ENCODE measurements at places on chromosomes 4 and X.

DNA sequence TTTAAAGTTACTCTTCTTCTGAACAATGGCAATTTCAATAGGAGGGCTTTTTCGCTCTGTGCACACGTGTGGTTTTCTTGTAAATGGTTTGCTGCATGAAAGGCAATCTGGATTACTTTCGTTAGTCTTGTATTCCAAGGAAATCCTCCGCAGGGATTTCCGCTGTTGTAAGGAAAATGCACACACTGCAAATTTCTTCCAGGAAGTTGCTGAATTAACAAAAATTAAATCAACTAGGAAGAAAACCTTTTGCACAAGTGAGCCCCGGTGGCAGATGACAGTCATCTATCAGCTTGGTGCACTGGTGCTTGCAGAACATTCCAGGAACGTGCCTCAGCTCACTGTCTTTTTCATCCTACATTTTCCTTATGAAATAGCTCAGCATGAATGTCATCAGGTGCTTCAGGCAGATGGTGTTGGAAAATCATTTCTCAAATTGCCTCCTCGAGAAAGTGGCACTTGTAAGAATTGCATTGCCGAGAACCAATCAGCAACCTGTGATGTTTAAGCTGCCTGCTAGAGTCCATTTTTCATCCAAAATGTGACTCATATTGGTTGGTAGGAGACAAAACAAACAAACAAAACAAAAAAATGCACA lies 272.4 kb upstream of the VCX start:
- no peak for DNase-seq

DNA sequence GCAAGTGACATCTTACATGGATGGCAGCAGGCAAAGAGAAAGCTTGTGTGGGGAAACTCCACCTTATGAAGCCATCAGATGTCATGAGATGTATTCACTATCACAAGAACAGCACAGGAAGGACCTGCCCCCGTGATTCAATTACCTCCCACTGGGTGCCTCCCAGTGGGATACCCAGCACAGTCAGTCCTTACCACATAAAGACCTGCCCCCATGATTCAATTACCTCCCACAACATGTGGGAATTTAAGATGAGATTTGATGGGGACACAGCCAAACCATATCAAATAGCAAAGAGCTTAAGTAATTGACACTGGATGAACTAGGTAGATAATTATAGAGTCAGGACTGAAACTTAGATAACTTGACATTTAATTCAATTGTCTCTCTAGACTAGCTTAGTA lies 85.6 kb downstream of the SLIT2 start:
- no peak for DNase-seq

- DNase-seq = no peak
Measured at GRCh38 chr4:41655177-41655576, 93.3 kb downstream of the PHOX2B start.

DNA sequence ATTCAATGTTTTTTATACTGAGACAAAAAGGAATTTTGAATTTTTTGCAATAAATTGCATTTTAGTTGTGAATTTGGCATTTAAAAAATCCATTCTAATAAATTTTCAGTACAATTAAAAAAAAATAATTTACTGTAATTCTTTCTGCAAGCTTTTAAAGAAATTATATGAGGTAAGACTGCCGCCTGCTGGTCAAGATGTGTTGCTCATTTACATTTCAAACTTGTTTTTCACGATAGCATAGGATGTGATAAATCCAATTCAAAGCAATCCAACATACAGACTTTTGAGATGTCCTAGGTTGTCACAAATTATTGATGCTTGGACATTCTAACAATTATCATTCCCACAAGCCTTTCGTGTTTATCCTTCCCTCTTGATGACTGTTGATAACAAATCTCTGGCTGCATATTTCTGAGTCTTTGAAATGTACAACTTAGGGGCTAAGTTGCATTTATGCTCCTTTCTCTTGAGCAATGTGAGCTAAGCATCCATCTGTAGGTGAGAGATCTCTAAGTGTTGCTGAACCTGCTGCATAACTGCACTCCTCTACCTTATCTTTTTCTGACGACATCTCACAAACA lies 21.7 kb upstream of the MFAP3L start:
- peak; percentile 19 for DNase-seq

DNA sequence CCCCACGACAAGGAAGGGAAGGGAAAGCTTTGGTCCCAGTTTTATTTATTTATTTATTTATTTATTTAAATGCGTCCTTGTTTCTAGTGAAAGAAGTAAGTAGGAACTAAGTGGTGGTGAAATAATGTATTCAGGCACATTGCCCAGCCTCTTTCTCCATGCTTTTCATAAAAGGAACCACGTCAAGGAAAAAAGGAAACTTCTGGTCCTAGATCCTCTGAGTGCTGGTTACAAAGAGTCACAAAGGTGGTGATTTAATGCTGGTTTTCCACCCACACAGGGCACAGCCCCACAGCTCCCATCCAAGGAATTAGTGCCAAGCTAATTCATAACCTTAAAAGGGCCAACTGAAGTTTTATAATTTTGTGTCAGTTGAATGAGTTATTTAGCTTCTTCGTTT lies 206.6 kb upstream of the GYPA start:
- no peak for DNase-seq

DNA sequence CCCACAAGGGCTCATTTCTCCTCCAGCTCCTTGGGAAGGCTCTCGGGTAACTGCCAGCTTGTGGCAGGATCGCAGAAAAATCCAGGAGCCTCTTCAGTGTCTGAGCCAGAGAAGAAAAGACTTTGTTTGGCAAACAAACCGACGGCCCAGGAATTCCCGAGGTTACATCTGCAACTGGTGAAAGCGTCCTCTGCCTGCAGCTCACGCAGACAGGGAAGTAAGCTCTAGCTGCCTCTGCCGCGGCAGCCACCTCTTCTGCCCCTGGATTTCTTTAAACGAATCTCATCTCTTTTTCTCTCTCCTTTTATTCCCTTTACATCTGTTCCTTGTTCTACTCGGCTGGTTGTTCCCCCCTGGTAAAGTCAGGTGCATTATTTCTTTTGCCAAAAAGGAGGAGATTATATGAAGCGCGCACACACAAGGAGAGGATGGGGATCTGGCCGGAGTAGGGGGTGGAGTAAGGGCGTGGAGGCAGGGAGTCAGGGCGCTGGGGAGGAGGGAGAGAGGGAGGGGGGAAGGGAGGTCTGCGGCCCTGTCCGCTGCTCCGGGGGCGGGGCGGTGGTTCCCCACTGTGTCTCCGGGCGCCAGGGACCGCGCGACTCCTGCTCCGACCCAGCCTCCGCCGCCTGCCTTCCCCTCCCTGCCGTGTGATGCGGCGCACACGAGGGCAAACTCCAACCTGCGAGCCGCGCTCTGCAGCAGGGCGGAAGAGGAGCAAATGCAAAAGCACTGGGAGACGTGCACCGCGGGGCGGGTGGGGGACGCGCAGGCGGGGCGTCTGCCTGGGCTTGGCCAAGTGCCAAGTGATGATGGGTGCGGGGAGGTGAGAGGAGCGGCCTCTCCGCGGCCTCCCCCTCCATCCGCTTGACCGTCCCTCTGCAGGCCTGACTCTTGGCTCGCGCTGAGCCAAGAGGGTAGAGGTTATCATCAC lies at the start of gene DCHS2:
TSS of gene DCHS2 (minus strand) at position 459 of the 931 bp plus-strand sequence. CDS start at position 15, 444 bp downstream.
- no peak for DNase-seq

GRCh38 chrX:83535417-83536196 lies 27.5 kb downstream of the POU3F4 start:
- no peak for DNase-seq

- DNase-seq = peak; percentile 2
Measured at GRCh38 chrX:114924423-114924822, 93.0 kb downstream of the IL13RA2 start.

DNA sequence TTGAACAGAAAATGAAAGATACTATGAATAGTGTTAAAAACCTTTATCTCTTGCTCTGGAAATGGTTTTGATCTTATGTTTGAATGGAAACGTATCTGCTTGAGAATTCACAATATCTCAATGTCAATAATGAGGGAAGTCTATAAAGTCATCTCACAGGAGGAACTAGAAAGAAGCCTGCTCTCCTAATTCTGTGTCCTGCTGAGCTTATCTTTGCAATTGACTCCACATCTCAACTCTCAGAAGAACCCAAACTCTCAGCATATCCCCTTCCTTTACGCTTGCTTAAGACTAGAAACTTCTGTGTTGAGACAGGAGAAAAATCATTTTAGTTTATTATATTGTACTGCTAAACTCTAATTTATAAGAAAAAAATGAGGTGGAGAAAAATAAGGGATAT lies 8.3 kb upstream of the PF4V1 start:
- no peak for DNase-seq

DNA sequence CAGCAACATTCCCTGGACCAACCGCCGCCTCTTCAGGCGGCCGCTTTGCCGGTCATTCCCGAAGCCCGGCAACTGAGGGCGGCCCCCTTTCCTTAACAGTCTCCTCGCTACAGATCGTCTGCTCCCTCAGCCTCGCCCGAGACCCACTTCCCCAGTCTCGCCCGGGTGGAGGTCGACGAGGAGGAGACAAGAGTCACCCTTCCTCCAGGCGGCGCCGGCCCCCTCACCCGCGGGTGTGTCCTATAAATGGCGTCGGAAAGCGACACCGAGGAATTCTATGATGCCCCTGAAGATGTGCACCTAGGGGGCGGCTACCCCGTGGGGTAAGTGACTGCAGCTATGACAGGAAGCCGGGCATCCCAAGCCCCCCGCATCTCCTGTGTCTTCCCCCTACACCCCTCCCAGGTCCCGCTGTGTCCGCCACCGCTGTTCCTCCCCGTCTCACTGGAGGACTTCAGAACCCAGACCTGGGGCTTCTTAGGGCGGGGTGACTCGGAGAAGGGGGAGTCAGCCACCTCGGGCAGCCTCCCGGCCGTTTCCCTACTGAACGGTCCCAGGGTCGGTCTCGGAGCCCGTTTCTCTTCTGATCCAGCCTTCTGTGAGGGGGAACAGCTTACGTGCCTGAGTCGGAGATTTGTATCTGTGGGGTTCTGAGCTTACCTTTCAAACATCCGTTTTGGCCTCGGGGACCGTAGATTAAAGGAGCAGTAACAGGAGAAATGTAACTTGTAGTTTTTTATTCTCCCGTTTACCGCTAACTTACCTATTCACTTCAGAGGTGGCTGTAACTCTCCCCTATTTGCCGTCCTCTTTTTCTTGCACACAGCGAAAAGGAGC lies 570 bp downstream of the WDR44 start:
- DNase-seq = no peak

DNA sequence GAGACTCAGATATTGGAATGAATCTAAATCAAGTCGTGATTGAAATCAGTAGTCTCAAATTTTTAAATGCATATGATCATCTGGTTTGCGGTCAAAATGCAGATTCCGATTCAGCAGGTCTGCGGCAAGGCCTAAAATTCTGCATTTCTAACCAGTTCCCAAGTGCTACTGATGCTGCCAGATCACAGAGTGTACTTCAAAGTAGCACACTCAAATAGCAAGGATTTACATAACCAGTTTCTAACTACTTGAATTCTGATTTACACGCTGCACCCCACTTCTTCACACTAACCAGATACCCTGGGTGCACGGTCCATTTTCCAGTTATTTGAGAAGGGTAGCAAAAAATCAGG lies 752 bp downstream of the MBTPS2 start:
- DNase-seq = no peak

- no peak for DNase-seq
Measured at GRCh38 chr4:85761803-85762528, 287.0 kb downstream of the ARHGAP24 start.

GRCh38 chr4:137572163-137572562 lies 39.9 kb upstream of the PCDH18 start:
- DNase-seq = no peak

GRCh38 chr4:24010573-24010972 lies 120.7 kb upstream of the PPARGC1A start:
- DNase-seq = no peak

DNA sequence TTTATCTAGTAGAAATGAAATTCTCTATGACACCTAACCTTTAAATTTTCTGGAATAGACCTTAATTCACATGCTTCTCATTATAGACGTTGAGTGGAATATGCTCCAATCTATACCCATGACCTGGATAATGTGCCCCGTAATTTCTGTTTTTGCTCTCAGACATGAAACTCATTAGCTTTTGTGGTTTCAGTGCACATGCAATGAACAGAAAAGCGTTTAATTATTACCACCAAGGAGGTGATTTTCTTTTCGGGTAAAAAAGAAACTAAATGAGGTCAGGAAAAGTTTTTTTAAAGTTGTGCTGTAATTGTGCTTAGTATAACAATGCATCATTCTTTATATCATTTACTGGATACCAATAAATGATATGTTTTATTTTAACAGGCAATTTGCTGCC lies 1703.9 kb upstream of the TENM3 start:
- DNase-seq = no peak

DNA sequence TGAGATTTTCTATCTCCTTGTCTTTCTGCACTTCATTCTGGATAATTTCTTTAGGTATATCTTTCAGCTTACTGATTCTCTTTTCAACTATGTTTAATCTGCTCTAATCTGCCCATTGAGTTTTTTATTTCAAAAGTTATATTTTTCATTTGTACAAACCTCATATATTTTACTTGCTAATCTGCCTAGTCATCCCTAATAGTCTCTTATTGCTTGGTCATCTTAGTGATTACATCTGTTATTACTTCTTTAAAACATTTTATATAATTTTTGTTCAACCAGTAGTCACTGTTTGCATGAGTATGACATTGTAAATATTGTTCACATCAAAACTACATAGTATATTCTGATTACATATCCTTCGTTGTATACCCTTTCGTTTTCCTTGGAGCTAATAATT lies 32.4 kb downstream of the KANTR start:
- DNase-seq = no peak

DNA sequence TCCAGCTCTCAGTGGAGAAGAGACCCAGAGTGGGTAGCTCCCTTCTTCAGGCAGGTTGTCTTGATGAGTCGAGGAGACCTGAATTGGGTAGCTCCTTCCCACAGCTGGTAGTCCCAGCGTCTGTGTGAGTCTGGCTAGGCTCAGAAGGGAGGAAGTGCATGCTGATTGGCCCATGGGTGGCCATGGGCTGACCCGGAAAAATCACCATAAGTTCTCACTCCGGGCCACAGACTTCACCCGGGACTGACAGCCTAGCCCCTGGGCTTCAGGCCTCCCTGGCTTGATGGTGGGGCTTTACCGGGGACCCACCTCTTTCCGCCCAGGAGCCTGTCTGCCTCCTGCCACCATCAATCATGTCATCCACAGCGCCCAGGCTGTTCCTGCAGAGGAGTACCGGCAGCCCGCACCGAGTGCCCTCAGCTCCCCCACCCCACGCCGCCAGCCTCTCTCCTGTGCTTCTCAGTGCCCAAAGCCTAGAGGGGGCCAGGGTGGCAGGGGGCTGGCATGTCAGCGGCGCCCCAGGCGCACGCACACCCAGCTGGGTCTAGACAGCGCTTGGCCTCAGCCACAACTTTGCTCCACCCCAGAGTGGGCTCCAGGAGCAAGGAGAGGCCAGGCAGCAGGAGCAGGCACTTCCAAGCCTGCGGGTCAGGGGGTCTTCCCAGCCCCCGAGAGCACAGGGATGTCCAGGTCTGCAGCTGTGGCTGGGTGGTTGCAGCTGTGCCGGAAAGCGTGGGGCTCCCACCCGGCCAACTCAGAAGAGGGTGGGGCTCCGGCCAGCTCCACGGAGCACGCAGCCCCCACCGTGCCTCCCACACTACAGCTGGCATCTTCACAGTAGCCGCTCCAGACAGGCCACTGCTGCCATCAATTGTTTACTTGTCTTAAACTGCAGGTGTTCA lies 16.1 kb upstream of the SAT1 start:
- DNase-seq = no peak

- DNase-seq = no peak
Measured at GRCh38 chr4:155614111-155614762, 52.4 kb upstream of the GUCY1A1 start.

Measured in GM04504 (cell line).